Endothelial cell of umbilical vein (primary cell): ENCODE measurements at places on chromosomes 13 and 19. TPM values are rescaled to one million over a fixed set of nuclear protein-coding genes. Genes with fewer than 3 reads are reported as not detected.

- no peak overlapping the region for H3K27ac ChIP-seq
- no peaks in the 10 kb centered on the region for H3K36me3 ChIP-seq
- no peak for DNase-seq
- H3K4me1 ChIP-seq: no peaks in the 10 kb centered on the region
- no peaks in the 10 kb centered on the region for H3K27me3 ChIP-seq
Measured at GRCh38 chr19:41621654-41622053, 5.2 kb downstream of the CEACAM4 start.

DNA sequence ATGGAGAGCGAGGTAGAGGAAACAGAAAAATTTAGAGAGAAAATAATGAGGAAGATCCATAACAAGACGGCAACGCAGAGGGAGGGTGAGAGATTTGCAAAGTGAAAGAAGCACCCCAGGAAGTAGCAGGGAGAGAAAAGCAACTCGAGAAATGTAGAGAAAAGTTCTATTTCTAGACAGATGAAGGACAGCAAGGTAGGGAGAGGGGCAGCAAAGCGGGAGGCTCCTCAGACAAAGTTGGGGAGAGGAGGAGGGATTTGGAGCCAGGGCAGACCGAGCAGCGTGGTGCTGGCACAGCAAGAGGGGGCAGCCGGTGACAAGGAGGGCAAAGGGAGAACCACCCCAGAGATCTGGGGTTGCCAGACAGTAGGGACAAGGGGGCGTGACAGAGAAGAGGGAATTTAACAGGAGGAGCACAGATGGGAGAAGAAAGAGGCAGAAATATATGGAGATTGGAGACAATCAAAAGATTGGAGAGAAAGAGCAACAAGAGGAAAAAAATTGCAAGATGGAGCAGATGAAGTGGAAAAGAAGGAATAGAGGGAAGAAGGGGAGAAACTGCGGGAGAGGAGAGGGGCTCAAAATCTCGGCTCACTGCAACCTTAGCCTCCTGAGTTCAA lies 989 bp downstream of the ZNF766 start:
- peaks cover 6% of the 10 kb centered on the region for H3K4me1 ChIP-seq
- DNase-seq: no peak
- no peaks in the 10 kb centered on the region for H3K36me3 ChIP-seq
- peak overlapping the region; percentile 96 for H3K27ac ChIP-seq

- H3K4me1 ChIP-seq: no peaks in the 10 kb centered on the region
- H3K36me3 ChIP-seq: no peaks in the 10 kb centered on the region
- no peak overlapping the region for H3K4me3 ChIP-seq
- no peaks in the 10 kb centered on the region for H3K27me3 ChIP-seq
- DNase-seq: no peak
Measured at GRCh38 chr13:74174810-74175209, 40.6 kb upstream of the KLF12 start.

DNA sequence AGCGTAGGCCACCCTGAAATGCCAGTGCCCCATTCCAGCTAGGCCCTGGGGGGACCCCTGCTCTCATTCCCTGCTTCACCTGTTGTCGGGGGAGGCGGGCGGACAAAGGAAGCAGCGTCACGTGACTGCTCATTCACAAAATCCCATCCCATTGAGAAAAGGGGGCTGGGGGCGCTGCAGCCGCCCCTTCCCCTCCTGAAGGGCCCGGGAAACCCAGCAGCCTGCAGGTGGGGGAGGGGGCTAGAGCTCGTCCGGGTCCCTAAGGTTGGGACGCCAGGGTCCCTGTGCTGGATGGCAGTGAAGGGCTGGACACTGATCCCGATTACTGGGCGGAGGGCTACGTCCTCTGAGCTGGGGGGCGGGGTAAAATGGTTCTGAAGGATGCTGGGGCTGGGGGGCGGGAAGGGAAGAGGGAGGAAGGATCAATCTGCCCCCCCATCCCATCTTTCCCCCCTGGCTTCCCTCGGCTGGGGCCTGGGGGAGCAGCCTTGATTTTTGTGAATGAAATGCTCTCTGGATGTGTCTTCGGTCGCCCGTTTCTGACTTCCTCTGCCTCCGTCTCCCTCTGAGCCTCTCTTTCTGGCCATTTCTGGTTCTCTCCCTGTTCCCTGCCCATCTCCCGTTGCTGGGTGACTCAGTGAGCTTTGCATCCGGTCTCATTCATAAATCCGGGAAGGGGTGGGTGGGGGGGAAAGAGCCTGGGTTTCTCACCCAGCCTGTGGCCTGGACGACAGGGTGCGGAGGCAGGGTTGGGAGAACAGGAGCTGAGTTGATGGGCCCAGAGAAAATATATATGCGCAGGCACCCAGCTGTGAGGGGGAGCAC lies 816 bp downstream of the SPRED3 start:
- no peaks in the 10 kb centered on the region for H3K27me3 ChIP-seq
- peak overlapping the region; percentile 84 for H3K27ac ChIP-seq
- H3K4me1 ChIP-seq: peaks cover 16% of the 10 kb centered on the region
- peak; percentile 71 for DNase-seq

GRCh38 chr19:1000095-1000494 lies at the start of gene GRIN3B:
GRIN3B (plus strand) TSS chr19:1000419; CDS start chr19:1000438, 19 bp downstream.
- H3K4me1 ChIP-seq: no peaks in the 10 kb centered on the region
- H3K27ac ChIP-seq: no peak within 1 kb of the TSS
- H3K36me3 ChIP-seq: no peaks in the 10 kb centered on the region
- peaks cover 27% of the 10 kb centered on the region for H3K27me3 ChIP-seq
- DNase-seq: peak; percentile 34

- H3K36me3 ChIP-seq: no peaks in the 10 kb centered on the region
- H3K4me1 ChIP-seq: peaks cover 5% of the 10 kb centered on the region
- no peaks in the 10 kb centered on the region for H3K27me3 ChIP-seq
- no peak overlapping the region for H3K4me3 ChIP-seq
Measured at GRCh38 chr19:4144666-4145249, 8.7 kb upstream of the CREB3L3 start.

- peaks cover 2% of the 10 kb centered on the region for H3K27me3 ChIP-seq
- no peak overlapping the region for H3K27ac ChIP-seq
- no peaks in the 10 kb centered on the region for H3K36me3 ChIP-seq
- DNase-seq: no peak
- no peaks in the 10 kb centered on the region for H3K4me1 ChIP-seq
Measured at GRCh38 chr13:28035146-28035782, 46.8 kb upstream of the URAD start.

DNA sequence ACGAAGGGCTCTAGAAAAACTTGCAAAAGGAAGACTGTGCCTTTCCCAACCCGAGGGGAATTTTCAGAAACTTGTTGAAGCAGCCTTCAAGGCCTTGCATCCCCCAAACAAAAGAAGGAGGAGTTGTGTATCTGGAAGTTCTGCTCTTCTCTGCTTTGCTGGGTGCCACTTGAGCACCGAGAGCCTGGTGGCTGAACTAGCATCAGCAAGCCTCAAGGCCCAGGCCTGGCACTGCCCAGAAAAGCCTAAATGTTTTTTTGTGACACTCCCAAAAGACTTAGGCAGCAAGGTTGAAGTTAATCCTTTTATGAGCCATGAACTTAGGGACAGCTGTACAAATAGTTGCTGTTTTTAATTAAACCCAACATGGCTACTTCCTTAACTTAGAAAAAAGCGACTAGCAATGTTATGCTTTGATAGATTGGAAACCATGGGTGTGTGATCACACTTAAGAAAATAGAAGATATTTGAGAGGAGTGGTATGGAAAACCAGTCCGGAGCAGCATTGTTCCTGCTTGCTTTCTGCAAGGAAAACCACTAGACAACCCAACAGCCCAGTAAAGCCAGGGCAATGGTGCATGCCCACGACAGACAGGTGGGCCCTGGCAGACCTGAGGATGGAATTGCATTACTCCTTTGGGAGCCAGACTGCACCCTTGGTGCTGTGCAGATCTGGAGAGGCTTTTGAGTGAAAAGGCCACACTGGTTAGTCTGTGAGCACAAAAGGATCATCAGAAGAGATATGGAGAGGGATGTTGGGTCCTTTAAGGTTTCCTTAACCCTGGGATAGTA lies 788 bp upstream of the DLEU7 start:
- DNase-seq: no peak
- no peak overlapping the region for H3K4me3 ChIP-seq
- no peak overlapping the region for H3K27ac ChIP-seq
- H3K27me3 ChIP-seq: peaks cover 26% of the 10 kb centered on the region

DNA sequence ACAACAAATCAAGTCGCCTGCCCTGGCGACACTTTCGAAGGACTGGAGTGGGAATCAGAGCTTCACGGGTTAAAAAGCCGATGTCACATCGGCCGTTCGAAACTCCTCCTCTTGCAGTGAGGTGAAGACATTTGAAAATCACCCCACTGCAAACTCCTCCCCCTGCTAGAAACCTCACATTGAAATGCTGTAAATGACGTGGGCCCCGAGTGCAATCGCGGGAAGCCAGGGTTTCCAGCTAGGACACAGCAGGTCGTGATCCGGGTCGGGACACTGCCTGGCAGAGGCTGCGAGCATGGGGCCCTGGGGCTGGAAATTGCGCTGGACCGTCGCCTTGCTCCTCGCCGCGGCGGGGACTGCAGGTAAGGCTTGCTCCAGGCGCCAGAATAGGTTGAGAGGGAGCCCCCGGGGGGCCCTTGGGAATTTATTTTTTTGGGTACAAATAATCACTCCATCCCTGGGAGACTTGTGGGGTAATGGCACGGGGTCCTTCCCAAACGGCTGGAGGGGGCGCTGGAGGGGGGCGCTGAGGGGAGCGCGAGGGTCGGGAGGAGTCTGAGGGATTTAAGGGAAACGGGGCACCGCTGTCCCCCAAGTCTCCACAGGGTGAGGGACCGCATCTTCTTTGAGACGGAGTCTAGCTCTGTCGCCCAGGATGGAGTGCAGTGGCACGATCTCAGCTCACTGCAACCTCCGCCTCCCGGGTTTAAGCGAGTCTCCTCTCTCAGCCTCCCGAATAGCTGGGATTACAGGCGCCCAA lies at the start of gene LDLR:
Gene LDLR (plus strand): TSS at position 210 of the 760 bp plus-strand sequence. CDS start 86 bp downstream, at position 296.
- no peaks in the 10 kb centered on the region for H3K27me3 ChIP-seq
- H3K4me1 ChIP-seq: peaks cover 57% of the 10 kb centered on the region
- no peaks in the 10 kb centered on the region for H3K36me3 ChIP-seq
- peak within 1 kb of the TSS; percentile 87 for H3K27ac ChIP-seq
- peak; percentile 86 for DNase-seq
- H3K4me3 ChIP-seq: peak within 1 kb of the TSS; percentile 58

- no peaks in the 10 kb centered on the region for H3K36me3 ChIP-seq
- H3K4me1 ChIP-seq: peaks cover 8% of the 10 kb centered on the region
- no peak within 1 kb of the TSS for H3K4me3 ChIP-seq
Measured at GRCh38 chr19:17687857-17688784, at the start of gene UNC13A. UNC13A (minus strand) TSS chr19:17688354; CDS start chr19:17688199, 155 bp downstream.

GRCh38 chr19:49489601-49490167 lies 2.3 kb downstream of the RPL13A start:
- H3K27ac ChIP-seq: peak overlapping the region; percentile 89
- H3K4me3 ChIP-seq: peak overlapping the region; percentile 60
- H3K27me3 ChIP-seq: no peaks in the 10 kb centered on the region
- peaks cover 12% of the 10 kb centered on the region for H3K4me1 ChIP-seq

GRCh38 chr19:40596608-40597328 lies 4.4 kb upstream of the LTBP4 start:
- peaks cover 28% of the 10 kb centered on the region for H3K4me1 ChIP-seq
- peak overlapping the region; percentile 27 for H3K4me3 ChIP-seq
- peak; percentile 60 for DNase-seq

- no peaks in the 10 kb centered on the region for H3K27me3 ChIP-seq
- H3K4me3 ChIP-seq: no peak overlapping the region
- no peak for DNase-seq
- no peak overlapping the region for H3K27ac ChIP-seq
Measured at GRCh38 chr13:113049521-113049941, 56.1 kb upstream of the F7 start.

DNA sequence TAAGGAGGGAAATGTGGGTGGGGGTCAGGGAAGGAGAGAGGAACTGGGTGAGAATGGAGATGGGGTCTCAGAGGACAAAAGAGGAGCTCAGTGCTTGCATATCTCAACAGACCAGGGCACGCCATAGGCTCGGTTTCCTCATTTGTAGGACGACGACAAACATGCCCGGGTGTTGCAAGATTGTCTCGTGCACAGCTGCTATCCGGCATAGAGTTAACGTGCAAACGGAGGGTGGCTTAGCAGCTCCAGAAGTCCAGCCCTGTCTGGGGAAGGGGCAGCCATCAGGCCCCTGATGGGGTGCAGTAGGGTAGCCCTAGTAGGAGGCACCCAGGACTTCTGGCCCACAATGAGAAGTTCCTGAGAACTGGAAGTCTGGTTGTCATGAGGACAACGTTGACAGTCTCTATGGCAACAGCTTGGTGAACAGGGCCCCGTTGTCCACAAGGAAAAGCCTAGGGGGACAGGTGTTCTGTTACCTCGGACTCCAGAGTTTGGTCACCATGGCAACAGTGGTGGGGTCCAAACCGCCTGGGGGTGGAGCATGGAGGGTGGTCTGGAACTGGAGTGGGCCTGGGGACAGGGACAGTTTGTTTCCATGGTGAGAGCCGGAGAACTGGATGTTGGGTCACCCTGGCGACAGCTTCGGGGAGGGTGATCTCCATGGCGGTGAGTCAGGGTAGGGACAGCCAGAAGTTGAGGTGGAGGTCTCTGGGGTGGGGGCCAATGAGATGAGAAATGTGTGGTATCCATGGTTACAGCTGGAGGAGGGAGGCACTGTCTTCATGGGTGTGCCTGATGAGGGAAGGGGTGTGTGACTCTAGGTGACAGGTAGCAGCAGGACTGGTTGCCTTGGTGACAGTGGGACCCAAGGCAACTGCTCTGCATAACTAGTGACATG lies 16.8 kb downstream of the TM6SF2 start:
- no peak for DNase-seq
- no peak overlapping the region for H3K4me3 ChIP-seq
- H3K4me1 ChIP-seq: no peaks in the 10 kb centered on the region
- H3K27ac ChIP-seq: no peak overlapping the region
- H3K27me3 ChIP-seq: peaks cover 15% of the 10 kb centered on the region

Gene COMP
- not detected in 2 replicates for total RNA-seq

Gene ZNF724
- 5.0 and 6.0 TPM in 2 replicates for total RNA-seq

Gene PTGIR
- 0.55 and 1.1 TPM in 2 replicates for total RNA-seq

Gene OR4F17
- total RNA-seq: not detected in 2 replicates

Gene C1QTNF9
- total RNA-seq: not detected in 2 replicates

Gene MCEMP1
- total RNA-seq: not detected in 2 replicates

Gene NLRP5
- not detected in 2 replicates for total RNA-seq

Gene KCNRG
- total RNA-seq: 0.83 and 0.86 TPM in 2 replicates

Gene STAP2
- total RNA-seq: 11.8 and 12.2 TPM in 2 replicates

Gene CDC37
- 275 and 300 TPM in 2 replicates for total RNA-seq
